ENCODE measurements at places on chromosomes 5 and 9.

DNA sequence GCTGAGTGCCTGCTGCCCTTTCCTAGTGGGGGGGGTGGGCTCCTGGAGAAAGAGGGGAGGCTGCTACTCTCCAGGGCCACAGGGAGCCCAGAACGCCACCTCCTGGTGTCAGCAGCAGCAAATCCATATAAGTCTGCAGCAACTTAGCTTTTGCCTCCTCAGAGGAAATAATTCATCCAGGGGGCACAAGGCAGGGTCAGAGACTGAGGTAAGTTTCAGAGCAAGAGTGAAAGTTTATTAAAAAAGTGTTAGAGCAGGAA is 4.0 kb upstream of the CLPTM1L start:
- DNase-seq, result no peak

- no peak for DNase-seq
Observed at GRCh38 chr5:139684350-139684880, 36.3 kb downstream of the CXXC5 start.

DNA sequence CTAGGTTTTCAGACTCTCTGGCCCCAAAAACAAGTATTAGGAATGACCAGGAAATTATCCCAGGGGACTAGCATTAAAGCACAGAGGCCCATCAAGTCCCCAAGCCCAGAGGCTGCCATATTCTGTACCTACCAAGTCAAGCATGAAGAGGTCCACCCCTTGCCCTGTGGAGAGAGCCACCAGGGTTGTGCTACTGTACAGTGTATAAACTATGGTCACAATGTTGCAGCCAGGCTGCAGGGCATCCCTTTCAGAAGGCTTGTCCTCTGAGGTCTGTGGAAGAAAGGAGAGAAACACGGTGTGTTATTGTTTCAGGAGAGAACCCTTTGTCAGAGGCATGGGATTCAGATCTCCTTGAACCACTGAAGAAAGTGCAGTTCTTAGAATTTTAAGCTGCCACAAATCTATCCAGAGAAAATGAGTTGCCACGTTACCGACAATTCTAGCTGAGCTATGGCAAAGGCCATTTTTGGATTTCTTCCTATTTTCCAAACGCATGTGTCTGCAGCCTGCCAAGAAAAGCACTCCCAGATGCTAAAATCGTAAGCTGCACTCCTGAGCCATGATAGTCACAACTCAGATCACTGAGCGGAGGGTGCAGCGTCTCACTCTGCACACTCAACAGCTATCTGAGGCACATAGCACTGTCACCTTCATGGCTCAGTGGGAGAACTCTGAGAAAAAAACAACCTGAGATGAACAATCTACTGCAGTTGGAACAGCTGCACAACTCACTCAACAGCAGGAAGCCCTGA is 45.5 kb upstream of the SPATA31E1 start:
- DNase-seq, result no peak

- no peak for DNase-seq
Observed at GRCh38 chr5:124576848-124577409, 169.5 kb downstream of the ZNF608 start.

DNA sequence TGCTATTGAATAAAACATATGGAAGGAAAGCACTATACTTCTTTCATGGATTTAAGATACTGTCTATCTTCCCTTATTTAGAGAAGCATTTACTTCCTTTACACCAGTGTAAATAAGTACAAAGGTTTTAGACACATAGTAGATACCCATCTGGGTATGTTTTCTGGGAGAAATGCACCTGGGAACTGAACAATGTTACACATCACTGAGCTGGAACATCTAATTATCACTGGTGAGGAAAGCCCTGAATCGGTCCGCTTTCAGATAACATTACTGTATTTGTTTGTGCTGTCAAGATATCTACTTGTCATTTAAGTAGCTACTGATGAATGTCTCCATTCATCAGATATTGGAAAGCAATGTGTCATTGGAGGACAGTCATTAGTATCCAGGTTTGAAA is 964.7 kb upstream of the PTPRD start:
- no peak for DNase-seq

DNA sequence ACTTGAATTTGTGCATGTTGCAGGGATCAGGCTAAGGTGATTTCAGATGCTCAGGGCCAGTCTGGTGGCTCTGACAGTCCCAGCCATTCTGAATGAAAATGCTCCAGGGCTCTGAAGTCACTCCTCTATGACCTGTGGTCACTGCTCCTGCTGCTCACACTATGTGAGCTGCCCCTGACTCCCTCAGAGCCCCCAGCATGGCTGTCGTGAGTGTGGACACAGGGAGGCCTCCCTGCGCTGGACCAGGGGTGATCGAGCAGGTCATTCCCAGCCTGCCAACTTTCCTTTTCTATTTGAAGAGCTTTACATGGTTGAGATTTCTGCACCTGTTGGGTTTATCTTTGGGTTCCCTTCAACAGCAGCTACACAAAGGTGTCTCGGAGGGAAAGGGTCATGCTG is 74.5 kb downstream of the WNK2 start:
- no peak for DNase-seq

DNA sequence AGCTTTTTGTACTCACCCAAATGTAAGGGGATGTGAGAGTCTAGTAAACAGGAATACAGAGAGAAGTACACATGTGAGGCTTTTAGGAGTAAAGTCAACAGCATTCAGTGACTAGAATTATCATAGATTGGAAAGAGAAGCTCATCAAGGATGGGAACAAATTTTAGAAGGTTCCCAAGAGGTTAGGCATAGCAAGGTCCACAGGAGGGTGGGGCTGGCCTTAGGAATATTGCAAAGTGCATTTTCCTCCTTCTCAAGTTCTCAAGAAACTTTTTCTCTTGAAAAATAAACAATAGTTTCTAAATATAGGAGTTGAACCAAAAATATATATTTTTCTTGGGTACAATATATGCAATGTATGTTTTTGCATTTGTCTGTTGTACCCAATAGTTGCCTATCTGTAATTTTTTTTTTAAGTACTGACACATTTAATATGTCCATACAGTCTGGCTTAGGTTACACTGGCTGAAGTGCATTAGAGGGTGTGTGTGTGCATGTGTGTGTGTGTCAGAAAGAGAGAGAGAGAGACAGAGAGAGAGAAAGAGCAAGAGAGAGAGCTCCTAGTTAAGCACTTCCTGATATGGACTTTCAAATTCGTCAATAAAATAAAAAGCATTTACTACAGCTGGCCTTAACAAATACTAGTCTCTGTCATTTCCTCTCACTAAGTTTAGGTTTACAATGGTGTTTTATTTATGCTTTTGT is 62.2 kb downstream of the SNX18 start:
- DNase-seq, result no peak

GRCh38 chr5:149853331-149853648 is 91.3 kb downstream of the PDE6A start:
- no peak for DNase-seq

DNA sequence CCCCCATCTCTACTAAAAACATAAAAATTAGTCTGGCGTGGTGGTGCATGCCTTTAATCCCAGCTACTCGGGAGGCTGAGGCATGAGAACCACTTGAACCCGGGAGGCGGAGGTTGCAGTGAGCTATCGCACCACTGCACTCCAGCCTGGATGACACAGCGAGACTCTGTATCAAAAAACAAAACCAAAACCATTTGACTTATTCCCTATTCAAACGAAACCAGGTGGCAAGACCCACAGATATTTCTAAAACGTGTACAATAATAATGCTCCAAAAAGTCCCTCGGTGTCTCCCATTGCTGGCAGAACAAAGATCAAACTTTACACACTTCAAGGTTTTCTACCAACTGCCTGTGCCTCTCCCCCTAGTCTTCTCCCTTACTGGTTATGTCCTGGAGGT is 29.8 kb downstream of the HMGCR start:
- DNase-seq, result no peak

DNA sequence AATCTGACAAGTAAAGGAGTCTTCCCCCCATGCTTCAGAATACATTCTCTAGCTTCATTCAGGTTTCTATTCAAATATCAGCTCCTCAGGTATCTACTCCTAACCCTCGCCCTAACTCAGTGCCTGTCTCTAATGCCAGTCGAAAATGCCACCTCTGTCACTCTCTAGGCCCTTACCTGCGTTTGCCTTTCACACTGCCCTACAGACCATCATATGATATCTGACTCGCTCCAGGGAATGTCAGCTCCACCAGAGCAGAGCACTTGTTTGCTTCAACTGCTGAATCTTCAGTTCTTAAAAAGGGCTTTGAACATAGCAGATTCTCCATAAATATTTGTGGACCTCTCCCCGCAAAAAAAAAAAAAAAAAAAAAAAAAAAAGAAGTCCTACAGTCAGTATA is 46.7 kb downstream of the ADRB2 start:
- DNase-seq, result no peak

DNA sequence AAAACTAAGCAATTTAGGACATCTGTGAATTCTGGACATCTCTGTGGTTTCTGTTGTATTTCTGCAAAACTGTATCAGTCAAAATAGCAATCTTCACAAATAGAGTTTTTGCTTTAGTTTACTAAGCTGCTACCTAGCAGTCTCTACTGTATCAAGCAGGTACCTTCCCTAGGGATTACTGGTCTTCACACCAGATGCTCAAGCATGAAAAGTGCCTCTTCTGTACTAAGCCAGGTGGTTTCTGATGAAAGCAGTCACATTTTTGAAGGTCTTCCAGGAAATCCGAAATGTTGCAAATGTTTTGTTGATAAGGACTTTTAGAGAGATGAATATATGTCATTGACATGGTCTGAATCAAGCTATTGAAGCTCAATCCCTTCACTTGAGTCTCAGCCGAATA is 540.0 kb downstream of the KCTD16 start:
- no peak for DNase-seq

- DNase-seq, result no peak
Observed at GRCh38 chr9:93133681-93134014, 403 bp downstream of the NINJ1 start.

DNA sequence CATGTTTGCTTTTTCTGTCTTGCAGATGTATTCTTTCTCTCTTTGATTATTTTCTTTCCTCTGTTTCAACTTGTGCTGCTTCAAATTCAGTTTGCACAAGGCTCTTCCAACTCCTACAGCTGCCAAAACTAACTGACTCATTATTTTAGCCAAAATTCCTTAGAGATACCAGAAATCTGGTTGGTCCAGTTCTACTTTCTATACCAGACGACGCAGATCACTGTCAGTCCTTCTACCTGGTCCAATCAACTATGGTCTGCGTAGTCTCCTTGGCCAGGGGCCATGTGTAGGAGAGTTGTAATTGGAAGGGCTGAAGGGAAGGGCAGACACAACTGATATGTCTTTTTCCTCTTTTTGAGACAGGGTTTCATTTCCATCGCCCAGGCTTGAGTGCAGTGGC is 51.9 kb upstream of the JAK2 start:
- DNase-seq, result no peak
